ENCODE measurements at places on chromosomes 4 and X.

DNA sequence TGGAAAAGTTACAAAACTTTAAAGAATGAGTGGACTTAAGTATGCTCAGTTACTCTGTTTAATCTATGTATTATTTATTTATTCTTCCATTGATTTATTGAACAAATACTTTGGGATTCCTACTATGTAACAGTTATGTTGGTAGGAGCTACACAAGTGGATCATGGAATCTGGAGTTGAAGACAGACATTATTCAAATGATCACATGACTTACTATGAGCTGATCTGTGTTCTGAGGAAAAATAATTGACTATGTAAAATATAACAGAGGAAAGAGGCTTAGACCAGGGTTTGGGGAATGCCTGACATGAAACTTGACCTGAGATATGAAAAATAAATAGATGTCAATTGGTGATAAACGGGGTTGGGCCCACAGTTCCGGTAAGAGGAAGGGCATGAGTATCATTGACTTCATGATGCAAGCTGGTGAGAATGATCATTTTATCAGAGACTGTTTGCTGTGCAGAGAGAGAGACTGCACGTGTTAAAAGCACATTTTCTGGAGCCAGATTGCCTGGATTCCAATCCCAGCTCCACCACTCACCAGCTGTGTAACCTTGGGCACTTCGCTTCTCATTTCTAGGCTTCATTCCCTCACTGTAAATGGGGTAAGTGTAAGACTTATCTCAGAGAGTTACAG, 179.0 kb downstream of the SPCS3 start:
- DNase-seq: no peak
- no peaks in the 10 kb centered on the region for H3K27me3 ChIP-seq
- no peak overlapping the region for H3K4me3 ChIP-seq
- no peaks in the 10 kb centered on the region for H3K4me1 ChIP-seq
- no peak overlapping the region for H3K27ac ChIP-seq
- H3K36me3 ChIP-seq: no peaks in the 10 kb centered on the region

DNA sequence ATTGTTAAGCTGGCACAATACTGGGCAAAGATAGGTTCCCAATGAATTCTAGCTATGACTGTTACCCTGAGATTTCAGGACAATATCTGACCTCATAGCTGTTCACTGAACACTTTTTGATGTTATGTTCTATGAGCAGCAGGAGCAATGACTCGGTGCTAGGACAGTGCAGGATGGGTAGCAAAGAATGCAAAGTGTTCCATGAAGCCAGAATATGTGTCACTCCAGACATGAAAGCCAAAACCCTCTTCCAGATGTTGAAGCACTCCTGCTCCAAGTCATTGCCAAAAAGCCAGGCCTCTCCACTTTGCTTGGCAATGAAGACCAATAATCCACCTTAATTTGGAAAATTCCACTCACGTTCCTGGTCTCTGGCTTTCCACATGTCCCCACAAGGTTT, 300.9 kb upstream of the CPEB2 start:
- no peaks in the 10 kb centered on the region for H3K4me1 ChIP-seq
- no peak overlapping the region for H3K4me3 ChIP-seq
- H3K36me3 ChIP-seq: no peaks in the 10 kb centered on the region
- H3K27me3 ChIP-seq: no peaks in the 10 kb centered on the region

DNA sequence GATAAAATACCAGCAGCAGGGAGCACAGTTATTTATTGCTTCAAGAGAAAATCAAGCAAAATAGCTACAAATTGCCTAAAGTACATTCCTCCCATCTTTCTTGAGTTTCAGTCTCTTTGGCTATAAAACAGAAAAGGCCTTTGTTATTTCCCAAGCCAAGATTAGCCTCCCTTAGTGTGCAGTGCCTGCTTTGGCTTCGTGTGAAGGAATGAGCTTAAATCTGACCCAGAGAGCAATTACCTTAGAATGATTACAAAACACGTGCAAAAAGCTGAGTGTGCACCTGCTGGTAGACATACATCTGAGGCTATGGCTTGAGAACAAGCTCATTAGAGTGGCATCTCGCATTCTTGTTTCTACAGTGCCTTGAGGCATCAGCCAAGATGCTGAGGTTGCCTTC, 250.8 kb downstream of the C4orf33 start:
- H3K27ac ChIP-seq: no peak overlapping the region
- H3K4me3 ChIP-seq: no peak overlapping the region
- H3K4me1 ChIP-seq: no peaks in the 10 kb centered on the region
- H3K27me3 ChIP-seq: no peaks in the 10 kb centered on the region
- no peaks in the 10 kb centered on the region for H3K36me3 ChIP-seq

DNA sequence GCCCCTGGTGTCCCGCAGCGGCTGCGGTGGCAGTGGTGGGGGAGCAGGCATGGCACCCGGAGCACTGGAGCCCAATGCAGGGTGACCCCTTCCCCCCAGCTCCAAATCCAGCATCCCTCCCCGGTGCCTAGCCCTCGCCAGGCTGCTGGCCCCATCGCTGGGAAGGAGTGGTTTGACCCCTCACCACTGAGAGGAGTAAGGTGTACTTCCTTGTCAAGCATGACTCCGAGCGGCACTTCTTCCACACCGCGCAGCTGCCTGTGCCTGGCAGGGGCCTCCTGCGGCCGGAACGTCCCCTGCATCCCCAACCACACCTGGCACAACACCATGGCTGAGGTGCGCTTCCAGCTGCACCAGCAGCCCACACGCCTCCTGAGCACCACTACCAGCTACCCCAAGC, 27.0 kb downstream of the LRPAP1 start:
- H3K27me3 ChIP-seq: no peaks in the 10 kb centered on the region
- H3K4me1 ChIP-seq: no peaks in the 10 kb centered on the region
- H3K27ac ChIP-seq: no peak overlapping the region

DNA sequence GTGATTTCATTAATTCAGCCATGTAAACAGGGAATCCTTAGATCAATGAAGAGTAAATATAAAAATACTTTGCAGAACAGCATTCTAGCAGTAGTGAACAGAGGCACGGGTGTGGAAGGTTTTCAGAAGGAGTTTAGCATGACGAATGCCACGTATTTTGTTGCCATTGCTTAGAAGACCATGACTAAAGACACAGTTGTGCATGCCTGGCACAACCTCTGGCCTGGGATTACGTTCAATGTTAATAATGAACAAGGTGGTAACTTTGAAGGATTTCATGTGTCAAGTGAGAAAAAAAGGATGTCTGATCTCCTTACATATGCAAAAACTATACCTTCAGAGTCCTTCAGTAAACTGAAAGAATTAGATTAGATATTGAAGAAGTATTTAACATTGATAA, 171.9 kb downstream of the MAGEB5 start:
- no peaks in the 10 kb centered on the region for H3K36me3 ChIP-seq
- no peak overlapping the region for H3K27ac ChIP-seq
- no peaks in the 10 kb centered on the region for H3K4me1 ChIP-seq
- no peak for DNase-seq

DNA sequence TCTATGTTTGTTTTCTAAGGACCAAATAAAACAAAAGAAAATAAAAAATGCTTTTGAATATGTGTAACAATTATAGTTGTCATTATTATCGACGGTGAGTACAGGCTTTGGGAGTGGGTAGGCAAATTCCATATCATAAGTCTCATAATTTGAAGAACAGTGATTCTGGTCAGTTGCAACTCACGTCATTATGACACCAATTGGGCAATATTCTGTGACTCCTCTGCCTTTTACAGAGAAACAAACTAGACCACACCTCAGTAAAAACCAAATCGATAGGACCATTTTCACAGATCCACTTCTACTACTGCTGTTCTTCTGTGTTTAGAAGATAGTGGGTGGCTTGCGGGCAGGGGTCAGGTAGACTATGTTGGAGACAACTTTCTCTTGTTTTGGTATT, 250.1 kb downstream of the C4orf33 start:
- no peak overlapping the region for H3K4me3 ChIP-seq
- H3K36me3 ChIP-seq: no peaks in the 10 kb centered on the region
- H3K27me3 ChIP-seq: no peaks in the 10 kb centered on the region
- peaks cover 4% of the 10 kb centered on the region for H3K4me1 ChIP-seq
- no peak overlapping the region for H3K27ac ChIP-seq
- no peak for DNase-seq

DNA sequence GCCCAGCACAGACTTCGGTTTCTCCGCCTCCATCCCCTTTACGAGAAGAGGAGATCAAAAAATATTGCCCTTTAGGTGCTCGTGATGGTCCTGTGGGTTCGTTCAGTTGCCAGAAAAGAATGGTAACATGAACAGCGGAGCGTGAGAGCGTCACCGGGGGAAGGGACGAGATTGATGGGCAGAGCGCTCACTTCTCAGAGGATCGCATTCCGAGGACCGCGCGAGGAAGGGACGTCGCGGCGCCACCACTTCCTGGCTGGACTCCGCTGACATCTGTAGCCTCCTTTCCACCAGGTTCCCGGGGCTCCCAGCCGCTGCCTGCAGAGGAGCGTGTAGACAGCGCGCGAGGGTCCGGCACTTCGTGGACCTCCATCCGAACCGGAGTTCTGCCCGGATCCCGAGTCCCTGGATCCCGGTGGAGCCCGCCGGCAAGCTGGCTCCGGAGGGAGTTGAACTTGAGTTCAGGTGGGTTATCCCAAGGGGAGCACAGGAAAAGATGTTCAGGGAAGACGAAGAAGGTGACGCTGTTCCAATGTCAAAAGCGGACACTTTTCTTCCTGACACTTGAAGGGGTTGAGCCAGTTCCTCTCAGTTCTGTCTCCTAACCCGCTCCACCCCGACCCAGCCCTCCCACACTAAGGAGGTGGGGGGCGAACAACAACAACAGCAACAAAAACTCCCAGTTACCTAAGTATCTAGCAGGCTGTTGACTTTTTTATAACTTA, 484 bp downstream of the GALNTL6 start:
- peak overlapping the region; percentile 41 for H3K4me3 ChIP-seq
- DNase-seq: no peak
- H3K36me3 ChIP-seq: no peaks in the 10 kb centered on the region
- H3K27ac ChIP-seq: no peak overlapping the region
- H3K4me1 ChIP-seq: peaks cover 14% of the 10 kb centered on the region

GRCh38 chrX:139642241-139642927, 65.6 kb downstream of the MCF2 start:
- no peak overlapping the region for H3K27ac ChIP-seq
- H3K36me3 ChIP-seq: no peaks in the 10 kb centered on the region
- H3K4me1 ChIP-seq: no peaks in the 10 kb centered on the region

- H3K27ac ChIP-seq: no peak overlapping the region
- H3K27me3 ChIP-seq: peaks cover 3% of the 10 kb centered on the region
- H3K36me3 ChIP-seq: no peaks in the 10 kb centered on the region
- DNase-seq: no peak
- peaks cover 10% of the 10 kb centered on the region for H3K4me1 ChIP-seq
- H3K4me3 ChIP-seq: no peak overlapping the region
Measured at GRCh38 chrX:134554291-134554690, 94.3 kb downstream of the HPRT1 start.

- H3K27me3 ChIP-seq: no peaks in the 10 kb centered on the region
- no peak within 1 kb of the TSS for H3K4me3 ChIP-seq
- no peak within 1 kb of the TSS for H3K27ac ChIP-seq
- no peak for DNase-seq
- H3K36me3 ChIP-seq: no peaks in the 10 kb centered on the region
Measured at GRCh38 chr4:55592014-55592413, at the start of gene PDCL2. Gene PDCL2 (minus strand): TSS chr4:55592245. CDS start chr4:55592109, 136 bp downstream.

- no peak overlapping the region for H3K4me3 ChIP-seq
- DNase-seq: no peak
- no peak overlapping the region for H3K27ac ChIP-seq
Measured at GRCh38 chr4:67366311-67366861, 178.9 kb downstream of the CENPC start.

GRCh38 chr4:8198206-8198905, 734 bp upstream of the SH3TC1 start:
- no peak for DNase-seq
- peaks cover 50% of the 10 kb centered on the region for H3K4me1 ChIP-seq
- H3K4me3 ChIP-seq: no peak overlapping the region

DNA sequence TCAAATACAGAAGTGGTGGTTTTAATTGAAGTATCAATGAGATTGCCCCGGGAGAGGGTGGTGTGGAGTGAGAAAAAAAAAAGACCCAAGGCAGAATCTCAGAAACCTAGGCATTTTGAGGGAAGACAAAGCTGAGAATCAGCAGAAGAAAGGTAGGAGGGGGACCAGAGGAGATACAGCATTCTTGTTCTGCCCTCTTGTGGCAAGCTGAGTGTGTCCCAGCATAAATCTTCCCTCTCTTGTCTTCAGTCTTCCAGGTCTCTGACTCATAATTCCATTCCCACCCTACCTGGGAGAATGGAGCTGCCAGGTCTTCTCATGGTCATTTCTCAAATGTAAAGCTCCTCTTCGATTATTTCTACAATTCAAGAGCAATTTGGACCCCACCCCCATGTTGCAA, 32.7 kb upstream of the MAGED1 start:
- H3K36me3 ChIP-seq: peaks cover 2% of the 10 kb centered on the region
- DNase-seq: no peak
- H3K27me3 ChIP-seq: no peaks in the 10 kb centered on the region
- H3K27ac ChIP-seq: no peak overlapping the region

DNA sequence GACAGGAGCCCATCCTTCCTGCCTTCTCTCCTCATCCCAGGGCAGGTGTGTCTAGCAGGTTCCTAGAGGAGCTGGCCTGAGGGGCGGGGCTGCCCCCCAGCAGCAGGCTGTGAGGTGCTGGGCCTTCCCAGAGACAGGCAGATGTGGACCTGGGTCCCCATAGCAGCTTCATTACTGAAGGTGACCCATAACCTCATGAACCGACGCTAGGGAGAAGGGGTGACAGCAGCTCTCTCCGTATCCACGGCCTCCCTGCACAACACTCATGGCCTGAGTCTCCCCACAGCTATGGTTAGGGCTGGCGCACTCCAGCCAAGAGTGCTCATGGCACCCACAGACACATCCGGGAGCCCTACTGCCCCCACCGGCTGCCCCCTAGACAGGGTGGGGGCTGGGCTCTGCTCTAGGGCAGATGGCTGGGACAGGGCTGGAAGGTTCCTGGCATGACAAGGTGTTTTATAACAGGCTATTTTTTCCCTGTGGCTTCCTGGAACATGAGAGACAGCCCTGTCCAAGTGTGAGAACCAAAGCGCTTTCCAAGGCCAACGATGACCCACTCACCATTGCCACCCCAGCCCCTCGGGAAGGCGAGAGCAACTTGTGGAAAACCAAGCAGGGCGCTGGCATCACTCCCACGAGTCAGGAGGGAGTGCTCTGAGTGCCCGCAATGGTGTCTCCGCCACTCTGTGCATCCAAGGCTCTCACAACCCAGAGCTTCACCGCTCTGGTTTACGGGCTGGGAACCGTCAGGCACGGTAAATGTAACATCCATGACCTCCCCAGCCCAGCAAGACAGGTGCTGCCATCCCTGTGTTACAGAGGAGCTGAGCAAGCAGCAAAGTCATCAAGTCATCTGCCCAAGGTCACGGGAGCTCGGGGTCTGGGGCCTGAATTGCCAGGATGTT, 59.8 kb downstream of the ACOX3 start:
- no peaks in the 10 kb centered on the region for H3K4me1 ChIP-seq
- DNase-seq: no peak
- no peak overlapping the region for H3K4me3 ChIP-seq
- H3K27ac ChIP-seq: no peak overlapping the region
- no peaks in the 10 kb centered on the region for H3K27me3 ChIP-seq
- H3K36me3 ChIP-seq: no peaks in the 10 kb centered on the region
